ENCODE measurements at places on chromosomes 3 and 15. TPM values are rescaled to one million over a fixed set of nuclear protein-coding genes. Genes with fewer than 3 reads are reported as not detected.

The EPHA3 gene
- 0.22 TPM for total RNA-seq

The CPLX3 gene
- 0.51 TPM for total RNA-seq

The GOLGA6B gene
- 0.11 TPM for total RNA-seq

The PRSS50 gene
- 0.07 TPM for total RNA-seq

The NOX5 gene
- 0.84 TPM for total RNA-seq

GRCh38 chr3:61078048-61078752, 173.1 kb downstream of the FHIT start:
- no peaks in the 10 kb centered on the region for H3K4me1 ChIP-seq
- H3K36me3 ChIP-seq = no peaks in the 10 kb centered on the region
- no peak for DNase-seq
- no peak overlapping the region for H3K27ac ChIP-seq

DNA sequence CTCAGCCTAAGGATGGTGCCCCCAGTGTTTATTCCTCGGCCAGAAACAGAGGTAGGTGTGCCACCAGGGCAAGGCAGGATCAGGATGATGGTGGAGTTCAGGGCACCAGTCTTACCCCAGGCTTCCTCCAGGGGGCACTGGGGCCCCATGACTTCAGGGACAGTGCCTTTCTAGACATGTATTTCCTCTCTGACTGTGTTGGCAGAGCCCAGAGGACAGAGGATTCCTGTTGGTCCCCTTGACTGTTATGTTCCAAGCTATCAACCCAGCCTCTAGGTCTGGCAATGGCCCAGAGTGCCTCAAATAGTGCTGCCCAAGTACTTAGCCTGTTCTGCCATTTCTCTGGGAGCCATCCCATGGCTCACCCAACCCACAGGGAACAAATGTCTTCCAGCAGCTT, 2.8 kb downstream of the HEMK1 start:
- peak; percentile 89 for DNase-seq
- peaks cover 21% of the 10 kb centered on the region for H3K4me1 ChIP-seq
- no peak overlapping the region for H3K4me3 ChIP-seq
- H3K27me3 ChIP-seq = no peaks in the 10 kb centered on the region
- H3K27ac ChIP-seq = no peak overlapping the region
- H3K36me3 ChIP-seq = no peaks in the 10 kb centered on the region

GRCh38 chr3:72442759-72443158, 405.5 kb downstream of the SHQ1 start:
- H3K27me3 ChIP-seq = no peaks in the 10 kb centered on the region
- no peaks in the 10 kb centered on the region for H3K36me3 ChIP-seq
- no peak overlapping the region for H3K27ac ChIP-seq

GRCh38 chr15:58332676-58333400, 99.0 kb upstream of the LIPC start:
- H3K4me3 ChIP-seq = no peak overlapping the region
- H3K4me1 ChIP-seq = peaks cover 39% of the 10 kb centered on the region
- H3K36me3 ChIP-seq = no peaks in the 10 kb centered on the region
- H3K27me3 ChIP-seq = no peaks in the 10 kb centered on the region
- peak overlapping the region; percentile 88 for H3K27ac ChIP-seq
- DNase-seq = no peak

DNA sequence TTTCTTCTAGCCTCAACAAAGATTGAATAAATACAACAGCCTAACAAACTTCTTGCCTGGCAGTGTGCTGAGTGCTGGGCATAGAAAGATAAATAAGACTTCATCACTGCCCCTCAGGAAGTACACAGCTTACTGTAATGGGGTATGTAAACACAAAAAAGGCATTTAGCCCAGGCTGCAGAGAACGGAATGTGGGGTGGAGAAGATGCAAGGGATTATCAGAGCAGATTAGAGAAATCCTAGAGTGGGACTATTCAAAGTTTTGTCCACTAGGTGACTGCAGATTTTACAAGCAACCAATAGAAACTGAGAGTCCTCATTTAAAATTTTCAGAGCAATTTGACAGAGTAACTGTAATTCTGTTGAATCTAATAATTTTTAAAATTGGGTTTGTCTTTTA, 35.4 kb upstream of the TSC22D2 start:
- no peak for DNase-seq
- peaks cover 20% of the 10 kb centered on the region for H3K4me1 ChIP-seq
- H3K27me3 ChIP-seq = no peaks in the 10 kb centered on the region
- no peaks in the 10 kb centered on the region for H3K36me3 ChIP-seq
- H3K4me3 ChIP-seq = no peak overlapping the region

DNA sequence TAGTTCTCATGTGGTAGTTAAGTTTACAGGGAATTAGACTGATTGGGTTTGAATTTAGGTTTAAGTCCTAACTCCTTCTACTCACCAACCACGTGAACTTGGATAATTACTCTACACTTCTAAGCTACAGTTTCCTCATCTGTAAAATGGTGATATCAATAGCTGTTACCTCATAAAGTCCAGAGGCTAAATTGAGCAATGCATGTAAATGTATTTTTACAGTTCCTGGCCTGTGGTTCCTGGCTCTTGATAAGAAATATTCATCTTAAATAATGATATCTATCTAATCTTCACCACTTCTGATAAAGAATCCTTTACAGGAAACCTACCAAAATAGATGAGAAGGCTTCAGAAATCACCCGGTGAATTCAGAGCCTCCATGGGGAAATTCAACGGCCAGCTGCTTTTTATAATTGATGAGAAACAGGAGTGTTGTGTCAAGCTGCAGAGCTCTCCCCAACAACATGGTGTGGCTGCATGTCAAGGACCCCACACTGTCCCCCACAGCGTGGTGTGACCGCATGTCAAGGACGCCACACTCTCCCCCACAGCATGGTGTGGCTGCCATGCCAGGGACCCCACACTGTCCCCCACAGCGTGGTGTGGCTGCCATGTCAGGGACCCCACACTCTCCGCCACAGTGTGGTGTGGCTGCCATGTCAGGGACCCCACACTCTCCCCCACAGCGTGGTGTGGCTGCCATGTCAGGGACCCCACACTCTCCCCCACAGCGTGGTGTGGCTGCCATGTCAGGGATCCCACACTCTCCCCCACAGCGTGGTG, 80.8 kb upstream of the PEX5L start:
- no peaks in the 10 kb centered on the region for H3K36me3 ChIP-seq
- H3K27me3 ChIP-seq = no peaks in the 10 kb centered on the region
- H3K4me1 ChIP-seq = no peaks in the 10 kb centered on the region
- no peak overlapping the region for H3K4me3 ChIP-seq
- DNase-seq = no peak

GRCh38 chr15:56812961-56813360, 79.7 kb upstream of the ZNF280D start:
- no peaks in the 10 kb centered on the region for H3K36me3 ChIP-seq
- no peak for DNase-seq
- no peak overlapping the region for H3K27ac ChIP-seq
- no peak overlapping the region for H3K4me3 ChIP-seq
- no peaks in the 10 kb centered on the region for H3K27me3 ChIP-seq
